Brain (organoid and tissue), 16 donors: ENCODE measurements at places on chromosomes 3 and 15. TPM values are rescaled to one million over a fixed set of nuclear protein-coding genes. Genes with fewer than 3 reads are reported as not detected.

Gene AGBL1
- polyA plus RNA-seq, result not detected

Gene LIPC
- polyA plus RNA-seq, result 0.63 TPM

Gene ZNF619
- polyA plus RNA-seq, result 1.8 TPM

Gene DUOX1
- polyA plus RNA-seq, result 1.3 TPM

Gene CFAP20DC
- 3.1 TPM for polyA plus RNA-seq

Gene GOLGA6L7
- polyA plus RNA-seq, result not detected

Gene CFAP91
- polyA plus RNA-seq, result 2.1 TPM
